Aorta (tissue), 5 donors: ENCODE measurements at places on chromosomes 2 and 18. TPM values are rescaled to one million over a fixed set of nuclear protein-coding genes. Genes with fewer than 3 reads are reported as not detected.

KLHL41 gene
- total RNA-seq: 0.87 TPM

SERPINB3 gene
- not detected for total RNA-seq

- no peak overlapping the region for H3K27ac ChIP-seq
- H3K36me3 ChIP-seq: no peaks in the 10 kb centered on the region
- DNase-seq: no peak
Measured at GRCh38 chr2:105760639-105761337, 16.1 kb downstream of the NCK2 start.

ECEL1 gene
- total RNA-seq: 2.1 TPM

DNA sequence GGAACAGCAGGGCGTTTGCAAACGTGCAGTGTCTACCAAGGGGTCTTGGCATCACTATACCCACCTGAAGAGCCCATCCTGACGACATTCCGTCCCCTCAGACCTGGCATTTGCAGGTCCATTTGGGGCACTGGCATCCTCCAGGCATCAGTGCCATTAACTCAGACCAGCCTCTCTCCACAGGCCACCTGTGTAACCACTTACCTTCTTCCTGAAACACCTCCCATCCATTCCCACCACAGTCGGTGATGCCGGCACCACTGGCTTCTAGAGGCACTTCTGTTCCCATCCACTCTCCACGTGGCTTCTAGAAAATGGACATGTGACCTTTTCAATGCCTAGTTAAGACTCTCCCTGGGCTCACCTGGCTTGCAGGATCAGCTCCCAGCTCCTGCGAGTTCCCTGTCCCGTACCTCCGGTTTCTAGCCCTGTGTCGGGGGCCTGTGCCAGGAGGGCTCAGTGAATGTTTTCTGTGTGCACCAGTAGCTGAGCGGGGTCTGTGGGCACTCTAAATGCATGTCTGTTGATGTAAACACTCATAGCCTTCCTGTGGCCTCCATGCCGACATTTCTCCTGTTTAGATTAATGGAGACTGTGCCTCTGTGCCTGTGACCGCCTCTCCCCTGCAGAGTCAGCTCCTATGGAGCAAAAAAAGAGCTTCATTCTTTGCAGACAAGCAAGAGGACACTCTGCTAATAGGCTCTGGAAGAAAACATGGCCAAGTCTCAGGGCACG is 458.0 kb upstream of the HS6ST1 start:
- H3K36me3 ChIP-seq: no peaks in the 10 kb centered on the region
- H3K27ac ChIP-seq: no peak overlapping the region
- H3K4me1 ChIP-seq: no peaks in the 10 kb centered on the region
- no peak overlapping the region for H3K4me3 ChIP-seq
- H3K27me3 ChIP-seq: no peaks in the 10 kb centered on the region

DNA sequence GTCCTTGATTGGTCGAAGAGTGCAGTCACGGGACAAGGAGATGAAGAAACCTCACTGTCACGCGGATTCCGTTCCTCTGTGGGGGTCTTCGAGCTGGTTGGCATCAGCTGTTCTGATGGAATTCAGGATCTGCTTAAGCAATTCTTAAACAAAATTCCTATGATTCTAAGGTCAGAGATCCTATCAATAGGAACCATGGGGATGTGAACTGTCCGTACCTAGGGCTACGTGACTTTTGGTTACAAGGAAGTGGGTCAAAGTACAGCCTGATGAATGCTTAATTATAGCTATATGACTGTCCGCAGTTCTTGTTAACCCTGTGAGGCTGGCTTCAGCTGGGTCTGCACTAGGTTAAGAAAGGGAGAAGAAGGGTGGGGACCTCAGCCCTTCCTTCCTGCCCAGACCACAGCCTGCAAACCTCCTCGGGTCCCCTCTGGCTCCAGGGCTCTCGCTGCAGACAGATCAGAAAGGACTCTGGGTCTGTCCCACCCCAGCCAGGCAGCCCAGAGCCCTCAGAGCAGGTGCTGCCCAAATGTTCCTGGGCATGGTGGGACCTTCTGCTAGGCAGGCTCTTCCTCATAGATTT is 44.2 kb upstream of the TAF1B start:
- H3K27ac ChIP-seq: no peak overlapping the region
- H3K4me3 ChIP-seq: no peak overlapping the region
- DNase-seq: no peak
- H3K36me3 ChIP-seq: no peaks in the 10 kb centered on the region
- no peaks in the 10 kb centered on the region for H3K27me3 ChIP-seq

DNA sequence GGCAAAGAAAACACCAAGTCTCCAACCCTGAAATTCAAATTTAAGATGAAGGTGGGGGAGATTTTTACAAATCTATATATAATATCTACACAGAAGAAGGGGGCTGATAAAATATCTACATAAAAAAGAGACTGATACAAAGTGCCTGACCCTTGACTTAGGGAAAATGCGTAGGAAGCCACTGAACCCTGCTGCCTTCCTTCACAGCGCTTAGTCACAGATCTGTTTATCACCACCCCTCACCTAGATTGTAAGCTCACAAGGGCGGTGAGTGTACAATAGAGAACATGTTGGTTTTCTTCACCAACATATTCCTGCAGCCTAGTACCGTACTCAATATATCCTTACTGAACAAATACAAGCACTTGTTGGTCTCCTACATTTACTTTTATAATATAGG is 54.3 kb downstream of the NOL10 start:
- H3K36me3 ChIP-seq: peaks cover 5% of the 10 kb centered on the region
- no peak overlapping the region for H3K27ac ChIP-seq
- H3K4me3 ChIP-seq: no peak overlapping the region
- no peaks in the 10 kb centered on the region for H3K27me3 ChIP-seq
- H3K4me1 ChIP-seq: no peaks in the 10 kb centered on the region

- no peak overlapping the region for H3K4me3 ChIP-seq
- no peaks in the 10 kb centered on the region for H3K4me1 ChIP-seq
- no peaks in the 10 kb centered on the region for H3K27me3 ChIP-seq
- H3K36me3 ChIP-seq: no peaks in the 10 kb centered on the region
- DNase-seq: no peak
Measured at GRCh38 chr18:50748243-50749229, 71.3 kb downstream of the MRO start.

DNA sequence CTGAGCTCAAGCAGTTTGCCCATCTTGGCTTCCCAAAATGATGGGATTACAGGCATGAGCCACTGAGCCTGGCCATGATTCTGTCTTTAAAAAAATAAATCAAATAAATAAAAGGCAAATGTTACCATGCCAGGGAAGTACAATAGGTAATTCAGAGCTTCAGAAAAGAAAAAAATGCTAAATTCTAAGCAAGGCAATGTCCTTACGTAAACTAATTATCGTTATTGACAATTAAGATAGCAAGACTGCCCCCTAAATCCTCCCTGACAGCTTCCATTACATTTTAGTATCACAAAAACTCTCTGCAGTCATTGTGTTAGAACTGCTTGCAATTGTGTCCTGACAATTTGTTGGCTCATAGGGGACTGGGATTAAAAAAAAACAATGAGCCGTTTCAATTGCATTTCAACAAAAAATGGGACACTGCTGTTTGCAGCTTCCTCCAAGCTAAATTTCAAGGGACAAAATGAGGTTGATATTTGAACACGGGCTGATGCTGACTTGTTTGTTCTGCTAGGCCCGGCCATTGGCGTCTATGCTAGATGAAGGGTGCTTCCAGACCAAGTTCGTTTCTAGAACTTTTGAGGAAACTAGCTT is 88.9 kb downstream of the MOGAT1 start:
- DNase-seq: no peak
- no peak overlapping the region for H3K4me3 ChIP-seq
- H3K27me3 ChIP-seq: no peaks in the 10 kb centered on the region
- H3K27ac ChIP-seq: no peak overlapping the region
- no peaks in the 10 kb centered on the region for H3K4me1 ChIP-seq

DNA sequence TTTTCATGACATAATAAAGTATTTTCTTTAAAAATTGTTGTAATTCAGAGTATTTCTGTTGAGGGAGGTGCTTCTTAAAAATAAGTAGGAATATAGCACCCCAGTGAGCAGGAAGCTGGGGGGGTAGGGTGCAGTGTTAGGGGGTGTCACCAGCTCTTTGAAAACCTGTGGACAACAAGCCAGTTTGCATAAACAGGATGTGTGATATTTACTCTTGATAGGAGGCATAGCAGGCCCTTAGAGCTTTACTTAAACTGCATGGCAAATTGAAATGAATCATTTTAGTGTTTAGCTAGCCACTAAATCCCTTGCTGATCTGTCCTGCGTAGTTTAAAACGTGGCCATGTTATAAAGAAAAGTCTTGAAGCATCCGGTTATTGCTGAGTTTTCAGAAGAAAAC is 8.4 kb downstream of the TGIF1 start:
- peaks cover 5% of the 10 kb centered on the region for H3K4me1 ChIP-seq
- H3K27ac ChIP-seq: no peak overlapping the region
- DNase-seq: no peak
- no peaks in the 10 kb centered on the region for H3K27me3 ChIP-seq

CYP26B1 gene
- 12.9 TPM for total RNA-seq

DNA sequence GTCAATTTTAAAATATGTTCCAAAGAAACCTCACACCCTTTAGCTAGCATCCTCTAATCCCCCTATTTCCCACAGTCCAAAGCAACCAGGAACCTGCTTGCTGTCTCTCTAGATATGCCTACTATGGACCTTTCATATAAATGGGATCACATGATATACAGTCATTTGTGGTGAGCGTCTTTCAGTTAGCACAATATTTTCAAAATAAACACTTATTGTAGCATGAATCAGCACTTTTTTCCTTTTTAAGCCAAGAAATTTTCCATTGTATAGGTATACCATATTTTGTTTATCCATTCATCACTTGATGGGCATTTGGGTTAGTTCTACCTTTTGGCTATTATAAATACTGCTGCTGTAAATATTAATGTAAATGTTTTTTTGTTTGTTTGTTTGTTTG is 223.0 kb upstream of the DOK6 start:
- no peaks in the 10 kb centered on the region for H3K4me1 ChIP-seq
- H3K36me3 ChIP-seq: no peaks in the 10 kb centered on the region
- no peaks in the 10 kb centered on the region for H3K27me3 ChIP-seq
- H3K27ac ChIP-seq: no peak overlapping the region
- no peak overlapping the region for H3K4me3 ChIP-seq
- DNase-seq: no peak

DNA sequence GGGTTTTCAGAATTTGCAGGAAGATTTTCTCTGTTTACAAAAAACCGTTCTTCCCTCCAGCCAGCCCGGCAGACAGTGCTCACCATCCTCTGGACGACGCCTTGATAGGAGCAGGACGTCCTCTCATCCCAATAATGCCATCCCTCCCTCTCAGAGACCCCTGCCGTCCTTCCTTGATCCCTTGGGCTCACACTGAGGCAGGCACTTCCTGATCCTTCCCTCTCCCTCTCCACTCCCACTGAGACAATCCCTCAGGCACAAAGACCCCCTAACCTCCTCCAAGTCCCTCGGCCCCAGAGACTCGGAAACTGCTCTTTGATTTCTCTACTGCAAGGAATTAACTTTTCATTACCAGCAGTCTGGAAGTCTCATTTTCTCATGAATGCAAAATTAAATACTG is 42.5 kb downstream of the PAX3 start:
- H3K36me3 ChIP-seq: no peaks in the 10 kb centered on the region
- H3K4me3 ChIP-seq: no peak overlapping the region
- DNase-seq: no peak
- H3K4me1 ChIP-seq: no peaks in the 10 kb centered on the region
- H3K27me3 ChIP-seq: no peaks in the 10 kb centered on the region

GRCh38 chr2:231605607-231606091 is 13.0 kb downstream of the TEX44 start:
- peak; percentile 51 for DNase-seq
- no peaks in the 10 kb centered on the region for H3K27me3 ChIP-seq
- H3K4me1 ChIP-seq: no peaks in the 10 kb centered on the region
- no peak overlapping the region for H3K4me3 ChIP-seq
- peak overlapping the region; percentile 95 for H3K27ac ChIP-seq
- H3K36me3 ChIP-seq: no peaks in the 10 kb centered on the region

TSPYL6 gene
- not detected for total RNA-seq

DNA sequence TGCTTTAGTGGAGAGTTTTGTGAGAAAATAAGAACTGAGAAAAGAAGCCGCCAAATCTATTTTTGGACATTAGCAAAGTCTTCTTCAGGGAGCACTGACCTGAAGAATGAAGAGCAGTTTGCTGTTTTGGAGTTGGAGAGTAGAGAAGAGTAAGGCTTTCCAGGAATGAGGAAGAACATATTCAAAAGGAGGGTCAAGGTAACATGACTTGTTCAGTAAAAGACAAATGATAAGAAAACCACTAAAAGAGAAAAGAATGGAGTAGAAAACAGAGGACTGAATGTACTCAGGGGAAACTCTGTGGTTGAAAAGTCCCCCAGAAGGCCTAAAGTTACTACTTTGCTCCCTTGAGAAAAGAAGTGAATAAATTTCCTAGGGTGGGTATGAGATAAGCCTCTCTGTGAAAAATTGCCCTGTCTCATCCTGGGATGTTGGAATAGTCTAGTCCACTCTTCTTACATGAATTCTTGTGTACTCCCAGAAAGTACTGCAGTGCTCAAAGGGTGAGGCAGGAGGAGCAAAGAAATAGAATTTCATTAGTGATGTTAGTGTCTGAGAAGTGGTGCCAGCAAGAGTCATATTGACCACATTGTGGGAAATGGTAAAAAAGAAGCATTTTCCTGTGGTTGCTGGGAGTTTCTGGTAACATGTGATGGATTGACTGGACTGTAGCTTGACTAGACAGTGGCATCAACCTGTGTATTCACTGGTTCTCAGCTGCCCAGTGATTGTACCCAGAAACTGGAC is 27.8 kb downstream of the MBD5 start:
- H3K4me1 ChIP-seq: peaks cover 4% of the 10 kb centered on the region
- no peaks in the 10 kb centered on the region for H3K36me3 ChIP-seq
- H3K27ac ChIP-seq: no peak overlapping the region
- H3K4me3 ChIP-seq: no peak overlapping the region

GRCh38 chr2:188623995-188624643 is 332.4 kb downstream of the GULP1 start:
- no peak overlapping the region for H3K4me3 ChIP-seq
- no peaks in the 10 kb centered on the region for H3K27me3 ChIP-seq
- no peak for DNase-seq
- no peak overlapping the region for H3K27ac ChIP-seq
- no peaks in the 10 kb centered on the region for H3K36me3 ChIP-seq
- no peaks in the 10 kb centered on the region for H3K4me1 ChIP-seq

CKAP2L gene
- total RNA-seq: 0.65 TPM

CFAP210 gene
- not detected for total RNA-seq

DPYSL5 gene
- total RNA-seq: not detected

- no peaks in the 10 kb centered on the region for H3K27me3 ChIP-seq
- no peak for DNase-seq
- no peaks in the 10 kb centered on the region for H3K4me1 ChIP-seq
- H3K27ac ChIP-seq: no peak overlapping the region
Measured at GRCh38 chr2:43832457-43832856, 6.2 kb downstream of the ABCG5 start.

DNA sequence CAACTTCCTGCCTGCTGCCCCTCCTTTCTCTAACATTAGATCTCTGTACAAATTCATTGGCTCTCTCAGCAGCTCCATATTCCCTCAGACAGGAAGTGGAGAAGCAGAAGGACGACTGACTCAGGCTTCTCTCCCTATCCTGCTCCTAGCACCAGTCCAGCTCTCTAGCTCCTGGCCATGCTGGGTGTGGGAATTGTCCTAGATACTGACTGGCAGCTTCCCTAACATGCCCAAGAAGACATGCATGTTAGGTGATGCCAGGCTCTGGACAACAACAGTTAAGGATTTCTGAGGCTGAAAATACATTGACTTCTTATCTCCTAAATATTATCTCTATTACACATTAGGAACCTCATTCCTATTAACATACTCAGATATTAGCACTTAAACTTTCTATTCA is 292.9 kb downstream of the IKZF2 start:
- H3K27ac ChIP-seq: no peak overlapping the region
- DNase-seq: no peak
- no peaks in the 10 kb centered on the region for H3K4me1 ChIP-seq
- H3K4me3 ChIP-seq: no peak overlapping the region
- no peaks in the 10 kb centered on the region for H3K27me3 ChIP-seq
- no peaks in the 10 kb centered on the region for H3K36me3 ChIP-seq
